CD8-positive, alpha-beta memory T cell (primary cell): ENCODE measurements at places on chromosomes 5 and 9. TPM values are rescaled to one million over a fixed set of nuclear protein-coding genes. Genes with fewer than 3 reads are reported as not detected.

- no peaks in the 10 kb centered on the region for H3K36me3 ChIP-seq
- no peak for DNase-seq
- H3K27ac ChIP-seq, result no peak overlapping the region
- no peaks in the 10 kb centered on the region for H3K4me1 ChIP-seq
These were observed 29.7 kb upstream of the FAM169A start for GRCh38 chr5:74895906-74896305.

GRCh38 chr9:110850401-110851135 is 182.0 kb downstream of the MUSK start:
- H3K27ac ChIP-seq, result no peak overlapping the region
- no peaks in the 10 kb centered on the region for H3K27me3 ChIP-seq

DNA sequence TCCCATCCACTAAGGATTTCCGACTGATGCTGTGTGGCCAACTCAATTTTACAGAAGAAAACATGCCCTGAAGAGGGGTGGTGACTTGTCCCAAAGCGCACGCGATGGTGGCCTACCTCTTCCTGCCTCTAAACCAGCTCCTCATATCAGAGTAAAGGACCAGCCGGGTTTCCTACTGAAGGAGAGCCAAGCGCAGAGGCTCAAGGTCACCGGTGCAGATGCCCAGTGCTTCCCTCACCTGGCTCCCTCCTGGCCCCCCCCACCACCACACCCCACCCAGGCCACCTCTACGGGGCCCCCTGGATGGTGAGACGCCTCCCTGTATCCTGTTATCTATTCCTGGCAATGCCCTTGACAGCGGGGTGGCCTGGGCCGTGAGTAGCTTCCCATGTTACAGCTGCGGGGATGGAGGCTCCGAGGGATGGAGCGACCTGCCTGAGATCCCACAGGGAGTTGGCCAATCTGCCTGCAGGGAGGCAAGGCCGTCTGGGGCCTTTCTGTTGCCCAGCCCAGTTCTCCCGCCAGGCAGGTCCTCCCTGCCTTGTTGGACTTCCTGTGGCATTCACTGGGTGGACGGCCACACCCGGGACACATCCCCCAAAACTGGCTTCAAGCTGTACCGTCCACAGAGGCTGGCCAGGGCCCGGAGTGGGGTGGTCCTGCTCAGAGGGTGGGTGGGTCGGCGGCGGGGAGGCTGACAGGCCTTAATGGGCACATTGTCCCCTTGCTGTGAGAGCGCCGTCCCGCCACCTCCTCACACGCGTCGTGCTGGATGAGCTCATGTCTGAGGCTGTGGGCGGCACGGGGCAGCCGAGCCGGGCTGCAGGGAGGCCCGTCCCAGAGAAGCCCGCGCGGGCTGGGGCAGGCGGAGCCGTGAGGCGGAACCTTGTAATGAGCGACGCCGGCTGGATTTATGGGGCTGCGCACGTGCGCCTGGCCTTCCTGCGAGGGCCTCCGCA is 72.5 kb downstream of the MACROH2A1 start:
- no peak overlapping the region for H3K27ac ChIP-seq
- H3K4me3 ChIP-seq, result no peak overlapping the region
- H3K4me1 ChIP-seq, result peaks cover 16% of the 10 kb centered on the region
- no peak for DNase-seq
- no peaks in the 10 kb centered on the region for H3K36me3 ChIP-seq
- H3K27me3 ChIP-seq, result no peaks in the 10 kb centered on the region

Gene ACTBL2
- total RNA-seq, result not detected

Gene PDE6A
- total RNA-seq, result not detected
